ENCODE measurements at places on chromosomes 6 and 20. TPM values are rescaled to one million over a fixed set of nuclear protein-coding genes. Genes with fewer than 3 reads are reported as not detected.

Gene NELFCD
- total RNA-seq: 54.9 TPM

Gene AKAP12
- 0.27 TPM for total RNA-seq

Gene RIPOR2
- total RNA-seq: 55.5 TPM

Gene AVP
- 81.3 TPM for total RNA-seq

Measured in hematopoietic multipotent progenitor cell (in vitro differentiated cells).